ENCODE measurements at places on chromosomes 1 and 21. TPM values are rescaled to one million over a fixed set of nuclear protein-coding genes. Genes with fewer than 3 reads are reported as not detected.

DNA sequence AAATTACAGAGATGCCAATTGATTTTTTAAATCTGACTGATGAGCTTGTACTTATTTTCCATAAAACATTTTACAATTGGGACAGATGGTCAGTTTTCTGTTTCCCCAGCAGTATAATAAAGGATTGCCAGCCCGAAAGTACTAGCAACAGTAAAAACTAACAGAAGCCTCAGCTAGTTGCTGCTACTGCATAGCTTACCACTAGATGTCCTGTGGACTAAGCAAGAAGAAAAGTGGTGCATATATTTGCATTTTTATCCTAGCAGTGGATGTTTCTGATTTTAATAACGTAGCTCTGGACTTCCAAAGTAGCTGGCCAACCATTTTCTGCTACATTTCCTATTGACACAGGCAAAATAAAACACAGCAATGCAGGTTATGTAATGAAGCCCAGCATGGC, 241.5 kb downstream of the BARHL2 start:
- no peaks in the 10 kb centered on the region for H3K27me3 ChIP-seq
- DNase-seq, result no peak
- no peak overlapping the region for H3K27ac ChIP-seq
- H3K4me1 ChIP-seq, result no peaks in the 10 kb centered on the region

SERPINC1 gene
- 0.48 TPM for total RNA-seq

FMO1 gene
- total RNA-seq, result not detected

GRCh38 chr1:8590721-8591351, 226.6 kb downstream of the RERE start:
- H3K36me3 ChIP-seq, result no peaks in the 10 kb centered on the region
- no peak overlapping the region for H3K4me3 ChIP-seq
- no peaks in the 10 kb centered on the region for H3K4me1 ChIP-seq
- no peak overlapping the region for H3K27ac ChIP-seq
- DNase-seq, result no peak
- H3K27me3 ChIP-seq, result no peaks in the 10 kb centered on the region

C8B gene
- not detected for total RNA-seq

GRCh38 chr1:31733389-31734219, 29.8 kb upstream of the COL16A1 start:
- no peak overlapping the region for H3K4me3 ChIP-seq
- no peak for DNase-seq
- H3K27me3 ChIP-seq, result no peaks in the 10 kb centered on the region
- H3K36me3 ChIP-seq, result no peaks in the 10 kb centered on the region

DNA sequence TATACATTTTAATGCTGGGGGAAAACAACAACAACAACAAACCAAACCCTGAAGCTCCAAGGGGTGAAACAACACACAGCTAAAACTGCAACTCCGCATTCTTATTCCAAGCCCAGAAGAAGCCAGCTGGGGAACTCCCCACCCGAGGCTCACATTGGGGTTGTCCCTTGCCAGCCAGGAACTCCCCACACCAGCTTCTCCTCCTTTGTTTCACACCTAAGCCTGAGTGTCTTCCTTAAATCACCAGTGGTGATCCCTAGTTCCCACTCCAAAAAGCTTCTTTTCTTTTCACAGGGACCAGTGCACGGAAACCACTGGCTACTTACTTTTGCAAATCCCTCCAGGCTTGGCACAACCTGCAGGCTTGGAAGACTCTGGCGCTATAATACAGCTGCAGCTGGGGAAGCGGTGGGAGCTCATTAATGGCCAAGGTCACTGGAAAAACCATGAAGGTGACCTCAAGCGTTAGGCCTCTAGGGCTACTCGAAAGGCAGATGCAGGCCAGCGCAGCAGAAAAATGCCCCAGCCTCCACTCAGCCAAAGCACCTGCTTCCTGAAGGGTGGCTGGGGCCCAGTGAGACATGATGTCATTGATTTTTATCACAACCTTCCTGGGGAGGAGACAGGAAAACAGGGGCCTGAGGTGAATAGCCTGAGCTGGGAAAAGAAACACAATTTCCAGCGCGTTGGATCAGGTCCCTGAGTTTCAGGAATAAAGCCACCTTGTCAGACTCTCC, 40.1 kb downstream of the TLR5 start:
- H3K27ac ChIP-seq, result no peak overlapping the region
- H3K4me3 ChIP-seq, result no peak overlapping the region
- no peaks in the 10 kb centered on the region for H3K4me1 ChIP-seq
- no peak for DNase-seq
- H3K27me3 ChIP-seq, result no peaks in the 10 kb centered on the region

- DNase-seq, result no peak
- H3K4me3 ChIP-seq, result no peak overlapping the region
- H3K36me3 ChIP-seq, result peaks cover 21% of the 10 kb centered on the region
- no peak overlapping the region for H3K27ac ChIP-seq
Measured at GRCh38 chr1:91765880-91766443, 120.0 kb downstream of the TGFBR3 start.

S100A3 gene
- total RNA-seq, result not detected

SUSD4 gene
- total RNA-seq, result not detected

DNA sequence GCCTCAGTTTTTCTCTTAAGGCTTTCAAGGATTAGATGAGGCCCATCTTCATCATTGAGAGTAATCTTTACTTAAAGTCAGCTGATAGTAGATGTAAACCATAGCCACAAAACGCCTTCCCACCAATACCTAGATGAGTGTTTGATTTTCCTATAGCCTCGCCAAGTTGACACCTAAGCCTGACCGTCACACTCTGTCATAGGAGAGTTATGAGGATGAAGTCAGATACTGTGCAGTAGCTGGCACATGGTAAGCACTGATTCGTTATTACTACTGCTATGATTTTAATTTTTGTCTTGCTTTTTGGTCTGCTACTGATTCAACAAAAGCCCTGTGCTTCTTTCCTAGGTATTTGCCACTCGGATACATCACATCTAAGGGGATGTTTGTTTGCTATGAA, 395.5 kb downstream of the RPS6KC1 start:
- H3K27ac ChIP-seq, result no peak overlapping the region
- H3K27me3 ChIP-seq, result no peaks in the 10 kb centered on the region
- H3K36me3 ChIP-seq, result no peaks in the 10 kb centered on the region
- no peak for DNase-seq
- no peaks in the 10 kb centered on the region for H3K4me1 ChIP-seq

IFNLR1 gene
- total RNA-seq, result 0.07 TPM

BLACAT1 gene
- total RNA-seq, result 0.13 TPM

GRCh38 chr1:246773213-246773641, 49.0 kb downstream of the SCCPDH start:
- H3K27me3 ChIP-seq, result no peaks in the 10 kb centered on the region
- no peaks in the 10 kb centered on the region for H3K4me1 ChIP-seq
- H3K27ac ChIP-seq, result no peak overlapping the region

GRCh38 chr1:51422367-51423072, 92.2 kb upstream of the TTC39A start:
- H3K27me3 ChIP-seq, result no peaks in the 10 kb centered on the region
- peaks cover 44% of the 10 kb centered on the region for H3K36me3 ChIP-seq
- no peak overlapping the region for H3K4me3 ChIP-seq
- no peak for DNase-seq
- H3K27ac ChIP-seq, result no peak overlapping the region

DNA sequence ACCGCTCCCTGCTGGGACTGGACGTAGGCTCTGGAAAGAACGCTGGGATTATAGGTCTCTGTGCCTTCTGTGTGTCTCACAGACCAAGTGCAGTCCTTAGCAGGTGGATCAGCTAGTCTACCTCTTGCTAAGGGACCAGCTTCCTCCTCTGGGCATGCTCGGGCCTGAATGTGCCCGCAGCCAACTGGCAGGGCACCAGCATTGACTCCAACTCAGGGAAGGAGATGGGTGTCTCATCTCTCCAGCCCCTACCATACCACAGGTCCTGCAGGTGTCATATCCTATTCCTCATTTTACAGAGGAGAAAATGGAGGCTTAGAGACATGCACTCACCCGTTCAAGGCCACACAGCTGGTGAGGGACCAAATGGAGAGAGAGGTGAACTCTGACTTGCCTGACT, 340.2 kb downstream of the PTPRU start:
- no peak for DNase-seq
- H3K27me3 ChIP-seq, result no peaks in the 10 kb centered on the region
- H3K36me3 ChIP-seq, result no peaks in the 10 kb centered on the region
- H3K4me3 ChIP-seq, result no peak overlapping the region
- H3K27ac ChIP-seq, result no peak overlapping the region
- no peaks in the 10 kb centered on the region for H3K4me1 ChIP-seq

DNA sequence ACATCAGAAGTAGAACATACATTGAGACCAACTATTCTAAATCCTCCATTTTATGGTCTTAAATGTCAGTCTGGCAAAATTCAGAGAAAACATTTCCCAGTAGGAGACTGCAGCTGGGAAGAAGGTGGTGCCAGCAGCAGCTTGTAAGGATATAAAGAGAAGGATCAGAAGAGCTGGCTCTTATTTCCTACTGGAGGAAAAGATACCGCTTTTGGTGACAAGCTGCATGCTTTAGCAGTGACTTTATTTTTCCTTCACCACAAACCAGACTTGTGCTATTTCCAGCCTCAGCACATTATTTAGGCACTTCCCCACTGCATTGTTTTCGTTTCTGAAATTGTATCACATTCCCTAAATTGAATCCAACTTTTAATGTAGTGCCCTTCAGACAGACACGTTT, 28.4 kb downstream of the RNF11 start:
- no peaks in the 10 kb centered on the region for H3K27me3 ChIP-seq
- H3K4me3 ChIP-seq, result no peak overlapping the region
- H3K4me1 ChIP-seq, result peaks cover 16% of the 10 kb centered on the region
- no peak for DNase-seq
- no peaks in the 10 kb centered on the region for H3K36me3 ChIP-seq

GRCh38 chr1:104266612-104267011, 516.9 kb downstream of the AMY1C start:
- H3K36me3 ChIP-seq, result no peaks in the 10 kb centered on the region
- H3K4me3 ChIP-seq, result no peak overlapping the region
- DNase-seq, result no peak
- H3K27ac ChIP-seq, result no peak overlapping the region
- no peaks in the 10 kb centered on the region for H3K4me1 ChIP-seq
- no peaks in the 10 kb centered on the region for H3K27me3 ChIP-seq

DNA sequence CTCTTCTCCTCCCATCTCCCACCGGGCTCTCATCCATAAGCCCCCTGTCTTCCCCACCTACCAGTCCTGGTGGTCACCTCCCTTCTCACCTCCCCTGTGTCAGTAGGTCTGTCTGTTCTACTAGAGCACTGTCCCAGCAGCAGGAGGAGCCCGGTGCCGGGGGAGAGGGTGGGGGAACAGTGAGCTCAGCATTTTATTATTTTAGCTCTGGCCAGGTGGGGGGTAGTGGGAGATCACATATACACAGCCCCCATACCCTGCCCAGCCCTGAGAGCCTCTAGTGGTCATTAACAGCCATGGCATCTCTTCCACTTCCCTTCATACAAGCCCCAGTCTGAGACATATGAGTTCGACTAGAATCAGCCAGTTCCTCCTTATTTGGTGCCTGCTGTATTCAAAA, at the start of gene TMOD4:
TSS of gene TMOD4 (minus strand) at position 119 of the 400 bp plus-strand sequence. CDS start 1,106 bp downstream, outside the sequence.
- H3K4me1 ChIP-seq, result no peaks in the 10 kb centered on the region
- peaks cover 60% of the 10 kb centered on the region for H3K36me3 ChIP-seq
- no peak for DNase-seq
- no peaks in the 10 kb centered on the region for H3K27me3 ChIP-seq

KRTAP7-1 gene
- total RNA-seq, result not detected

- H3K27me3 ChIP-seq, result no peaks in the 10 kb centered on the region
- peaks cover 63% of the 10 kb centered on the region for H3K36me3 ChIP-seq
- H3K4me3 ChIP-seq, result no peak overlapping the region
- no peak for DNase-seq
- H3K4me1 ChIP-seq, result no peaks in the 10 kb centered on the region
Measured at GRCh38 chr1:99886179-99886578, 36.0 kb downstream of the AGL start.
